ENCODE measurements at places on chromosomes 4 and X. TPM values are rescaled to one million over a fixed set of nuclear protein-coding genes. Genes with fewer than 3 reads are reported as not detected.

The TGIF2LX gene
- total RNA-seq = not detected

The ZAR1 gene
- total RNA-seq = 0.19 TPM

The MAPK10 gene
- total RNA-seq = under 0.01 TPM

The TMPRSS11A gene
- total RNA-seq = not detected

The IL2 gene
- not detected for total RNA-seq

The TBC1D19 gene
- 10.5 TPM for total RNA-seq

The PPBP gene
- total RNA-seq = not detected

The ASB12 gene
- not detected for total RNA-seq

The BEND4 gene
- under 0.01 TPM for total RNA-seq

The TSPAN6 gene
- total RNA-seq = 41.9 TPM

The PPM1K gene
- total RNA-seq = 9.0 TPM

The ARAF gene
- total RNA-seq = 23.8 TPM

The FOXO4 gene
- 4.6 TPM for total RNA-seq

The VSIG1 gene
- total RNA-seq = 0.65 TPM

The FREM3 gene
- total RNA-seq = under 0.01 TPM

The CAPN6 gene
- total RNA-seq = not detected

The PPEF2 gene
- not detected for total RNA-seq

The GYPB gene
- not detected for total RNA-seq

The PROM1 gene
- 0.10 TPM for total RNA-seq

The CSAG3 gene
- total RNA-seq = not detected

The TIGD4 gene
- 0.19 TPM for total RNA-seq

The GPRASP1 gene
- total RNA-seq = 1.6 TPM

The TBX22 gene
- total RNA-seq = not detected

The HMX1 gene
- not detected for total RNA-seq

The VAMP7 gene
- total RNA-seq = 38.9 TPM

The C4orf50 gene
- not detected for total RNA-seq

The NDNF gene
- not detected for total RNA-seq

The CCDC158 gene
- not detected for total RNA-seq

Measured in vein endothelial cell (primary cell).